NCI-H1105 (cell line): ENCODE measurements at places on chromosomes 1 and 21.

DNA sequence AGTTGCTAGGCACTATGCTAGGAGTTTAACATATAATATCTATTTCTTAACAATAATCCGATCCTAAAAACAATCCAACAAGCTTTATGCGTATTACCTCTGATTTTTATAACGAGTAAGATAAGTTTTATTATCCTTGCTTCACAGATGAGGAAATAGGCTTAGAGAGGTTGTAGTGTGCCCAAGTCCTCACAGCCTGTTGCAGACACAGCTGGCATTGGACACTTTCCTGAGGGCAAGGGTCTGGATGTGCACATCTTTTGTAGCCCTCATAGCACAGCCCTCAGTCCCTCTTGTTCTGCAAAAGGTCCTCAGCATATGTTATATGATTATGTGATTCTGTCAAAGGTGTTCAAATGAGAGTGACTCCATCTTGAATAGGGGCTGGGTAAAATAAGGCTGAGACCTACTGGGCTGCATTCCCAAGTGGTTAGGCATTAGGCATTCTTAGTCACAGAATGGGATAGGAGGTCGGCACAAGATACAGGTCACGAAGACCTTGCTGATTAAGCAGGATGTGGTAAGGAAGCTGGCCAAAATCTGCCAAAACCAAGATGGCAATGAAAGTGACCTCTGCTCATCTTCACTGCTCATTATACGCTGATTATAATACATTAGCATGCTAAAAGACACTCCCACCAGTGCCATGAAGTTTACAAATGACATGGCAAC is 75.7 kb upstream of the F3 start:
- DNase-seq, result no peak

DNA sequence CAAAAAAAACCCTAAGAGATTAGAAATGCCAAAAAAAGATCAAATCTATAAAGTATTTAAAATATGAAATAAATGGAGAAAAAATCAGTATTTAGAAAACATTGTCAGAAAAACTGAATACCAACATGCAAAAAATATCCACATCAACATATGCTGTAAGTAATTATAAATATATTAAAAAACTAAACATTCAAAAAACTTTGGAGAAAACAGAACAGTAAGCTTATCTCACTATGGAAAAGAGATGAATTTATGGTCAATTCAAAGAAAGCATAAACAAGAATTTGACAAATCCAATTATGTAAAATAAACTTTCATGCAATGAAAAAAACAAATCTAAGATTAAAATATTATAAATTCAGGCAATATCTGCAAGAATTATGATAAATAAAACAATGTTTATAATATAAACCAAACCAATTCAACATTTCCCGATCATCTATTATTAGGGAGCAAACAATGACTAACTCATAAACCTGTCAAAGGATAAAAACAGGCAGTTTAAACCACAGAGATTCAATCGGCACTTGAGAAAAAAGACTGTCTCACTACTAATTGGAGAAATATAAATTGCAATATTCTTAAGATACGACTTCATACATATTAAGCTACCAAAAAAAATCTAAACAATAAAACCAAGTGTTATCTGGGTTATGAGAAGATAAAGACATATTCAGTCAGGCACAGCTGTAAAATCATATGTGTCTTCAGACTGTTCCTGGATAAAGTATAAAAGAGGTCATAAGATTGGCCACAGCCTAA is 21.8 kb downstream of the EYA3 start:
- DNase-seq, result no peak

- DNase-seq, result no peak
Observed at GRCh38 chr1:197544553-197544952, 230.7 kb downstream of the DENND1B start.

DNA sequence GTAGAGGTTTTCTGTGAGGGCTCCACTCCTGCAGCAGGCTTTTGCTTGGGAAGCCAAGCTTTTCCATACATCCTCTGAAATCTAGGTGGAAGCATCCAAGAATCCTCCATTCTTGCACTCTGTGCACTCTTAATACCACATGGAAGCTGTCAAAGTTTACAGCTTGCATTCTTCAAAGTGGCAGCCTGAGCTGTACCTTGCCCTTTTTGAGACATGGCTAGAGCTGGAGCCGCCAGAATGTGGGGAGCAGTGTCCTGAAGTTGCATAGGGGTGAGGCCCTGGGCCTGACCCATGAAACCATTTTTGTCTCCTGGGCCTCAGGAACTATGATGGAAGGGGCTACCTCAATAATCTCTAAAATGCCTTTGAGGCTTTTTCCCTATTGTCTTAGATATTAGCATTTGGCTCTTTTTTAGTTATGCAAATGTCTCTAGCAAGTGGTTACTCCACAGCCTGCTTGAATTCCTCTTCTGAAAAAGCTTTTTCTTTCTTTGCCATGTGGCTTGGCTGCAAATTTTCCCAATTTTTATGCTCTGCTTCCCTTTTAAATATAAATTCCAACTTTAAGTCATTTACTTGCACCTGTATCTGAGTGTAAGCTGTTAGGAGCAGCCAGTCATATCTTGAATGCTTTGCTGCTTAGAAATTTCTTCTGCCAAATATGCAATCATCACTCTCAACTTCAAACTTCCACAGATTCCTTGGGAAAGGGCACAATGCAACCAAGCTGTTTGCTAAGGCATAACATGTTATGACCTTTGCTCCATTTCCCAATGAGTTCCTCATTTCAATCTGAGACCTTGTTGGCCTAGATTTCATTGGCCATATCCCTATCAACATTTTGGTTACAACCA is 92.1 kb upstream of the ARTN start:
- no peak for DNase-seq

DNA sequence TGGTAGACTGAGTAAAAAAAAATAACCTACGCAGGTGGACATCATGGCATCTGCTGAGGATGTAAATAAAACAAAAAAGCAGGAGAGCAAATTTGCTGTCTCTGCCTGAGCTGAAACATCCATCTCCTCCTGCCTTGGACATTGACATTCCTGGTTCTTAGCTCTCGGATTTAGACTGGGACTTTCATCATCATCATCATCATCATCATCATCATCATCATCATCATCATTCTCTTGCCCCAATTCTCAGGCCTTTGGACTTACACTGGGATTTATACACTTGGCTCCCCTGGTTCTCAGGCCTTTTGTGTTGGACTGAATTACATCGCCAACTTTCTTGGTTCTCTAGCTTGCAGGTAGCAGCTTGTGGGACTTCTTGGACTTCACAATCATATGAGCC is 308.4 kb upstream of the BEND5 start:
- DNase-seq, result no peak

GRCh38 chr1:150572918-150573647 is 6.3 kb downstream of the MCL1 start:
- no peak for DNase-seq

- DNase-seq, result no peak
Observed at GRCh38 chr21:40567501-40567900, 279.5 kb downstream of the DSCAM start.

DNA sequence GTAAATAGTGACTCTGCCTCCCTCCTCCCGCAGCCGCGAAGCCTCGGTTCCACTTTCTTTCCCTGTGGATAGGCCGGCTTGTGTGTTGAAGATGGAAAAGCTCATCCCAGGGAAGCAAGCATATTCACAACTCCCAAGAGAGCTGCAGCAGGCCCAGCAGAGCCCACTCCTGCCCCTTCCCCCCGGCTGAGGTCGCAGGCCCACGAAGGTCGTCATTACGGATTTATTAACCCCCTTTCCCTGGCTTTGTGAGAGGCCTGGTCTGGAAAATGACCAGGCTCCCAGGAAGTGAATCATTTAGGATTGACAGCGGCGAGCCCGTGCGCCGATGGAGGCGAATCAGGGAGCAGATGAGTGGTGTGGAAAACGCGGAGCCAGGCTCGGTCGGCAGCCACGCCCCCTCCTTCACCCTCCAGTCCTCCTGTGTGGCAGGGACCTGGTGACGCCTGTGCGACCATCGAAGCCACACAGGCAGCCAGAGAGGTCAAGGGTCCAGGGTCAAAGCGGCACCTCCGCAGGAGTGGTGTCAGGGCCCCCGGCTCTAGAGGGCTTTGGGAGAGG is 93.4 kb downstream of the PRDM16 start:
- DNase-seq, result no peak

DNA sequence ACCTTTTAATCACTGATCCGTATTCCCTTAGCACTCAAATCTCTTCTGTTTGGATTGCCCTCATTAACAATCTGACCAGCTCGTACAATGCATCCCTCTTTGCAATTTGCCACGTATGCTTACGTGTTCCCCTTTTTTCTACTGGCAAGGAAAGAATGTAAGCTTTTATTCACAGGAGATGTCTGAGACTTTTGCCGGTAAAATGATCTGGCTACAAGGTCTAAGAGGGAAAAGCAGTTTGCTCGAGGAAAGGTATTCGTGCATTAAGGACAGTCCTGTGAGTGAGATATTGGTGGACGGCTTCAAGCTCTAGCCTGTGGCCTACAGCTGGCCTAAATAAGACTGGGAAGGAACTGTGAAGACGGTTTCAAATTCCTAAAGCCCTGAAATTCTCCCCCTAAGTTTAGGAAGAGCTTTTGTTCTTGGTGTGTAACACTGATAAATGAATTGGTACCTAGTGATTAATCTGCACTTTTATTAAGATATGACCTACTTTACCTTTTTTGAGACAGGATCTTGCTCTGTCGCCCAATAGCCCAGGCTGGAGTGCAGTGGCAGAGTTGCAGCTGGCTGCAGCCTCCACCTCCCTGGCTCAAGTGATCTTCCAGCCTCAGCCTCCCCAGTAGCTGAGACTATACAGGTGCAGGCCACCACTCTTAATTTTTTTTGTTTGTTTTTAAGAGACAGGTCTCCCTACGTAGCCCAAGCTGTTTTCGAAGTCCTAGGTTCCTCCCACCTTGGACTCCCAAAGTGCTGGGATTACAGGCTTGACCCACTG is 895 bp upstream of the UBR4 start:
- no peak for DNase-seq

DNA sequence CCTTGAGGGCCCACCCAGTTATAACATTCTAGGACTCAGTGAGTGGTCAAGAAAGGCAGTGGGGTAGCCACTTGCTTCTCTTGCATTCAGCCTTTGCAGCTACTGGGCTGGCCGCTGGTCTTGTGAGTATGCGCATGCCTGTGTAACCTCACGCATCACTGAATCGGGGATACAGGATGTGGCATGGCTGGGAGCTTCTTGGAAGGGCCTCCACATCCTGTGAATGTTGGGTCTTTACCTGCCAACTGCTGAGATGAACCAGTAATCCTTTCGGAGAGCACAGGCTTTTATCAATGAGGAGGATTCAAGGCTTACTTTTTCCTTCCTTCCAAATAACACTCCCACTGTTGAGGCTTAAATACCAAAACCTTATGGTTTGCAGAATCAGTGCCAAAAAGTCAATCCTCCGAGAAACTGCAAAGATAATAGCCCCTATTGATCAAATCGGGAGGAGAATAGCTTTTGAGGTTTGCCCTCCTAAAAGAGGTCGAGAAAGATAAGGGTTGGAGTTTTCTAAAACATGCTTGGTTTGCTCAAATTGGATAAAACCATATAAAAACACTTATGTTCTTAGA is 198.9 kb upstream of the UBE2U start:
- no peak for DNase-seq

- DNase-seq, result no peak
Observed at GRCh38 chr1:233376382-233377110, 49.0 kb downstream of the MAP3K21 start.

DNA sequence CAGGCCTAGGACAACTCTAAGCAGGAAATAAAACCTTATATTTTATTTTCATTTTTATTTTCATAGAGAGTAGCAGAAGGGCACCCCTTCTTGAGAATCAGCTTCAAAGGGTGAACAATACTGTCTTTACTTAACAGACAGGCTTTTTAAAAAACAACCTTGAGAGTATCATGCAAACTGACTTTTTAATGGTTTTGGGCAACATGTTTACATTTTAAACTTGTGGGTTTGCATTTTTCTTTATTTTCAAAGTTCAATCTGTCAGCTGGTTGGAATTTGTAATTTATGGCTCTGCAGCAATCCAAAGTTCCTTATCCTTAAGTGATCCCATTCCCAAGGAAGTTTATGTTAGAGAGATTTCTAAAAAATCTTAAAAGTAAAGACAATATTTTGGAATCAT is 392.3 kb upstream of the ADAMTS5 start:
- no peak for DNase-seq

- DNase-seq, result no peak
Observed at GRCh38 chr21:35582731-35583130, 477.6 kb downstream of the SETD4 start.

GRCh38 chr1:147247656-147248238 is 5.3 kb downstream of the CHD1L start:
- no peak for DNase-seq

DNA sequence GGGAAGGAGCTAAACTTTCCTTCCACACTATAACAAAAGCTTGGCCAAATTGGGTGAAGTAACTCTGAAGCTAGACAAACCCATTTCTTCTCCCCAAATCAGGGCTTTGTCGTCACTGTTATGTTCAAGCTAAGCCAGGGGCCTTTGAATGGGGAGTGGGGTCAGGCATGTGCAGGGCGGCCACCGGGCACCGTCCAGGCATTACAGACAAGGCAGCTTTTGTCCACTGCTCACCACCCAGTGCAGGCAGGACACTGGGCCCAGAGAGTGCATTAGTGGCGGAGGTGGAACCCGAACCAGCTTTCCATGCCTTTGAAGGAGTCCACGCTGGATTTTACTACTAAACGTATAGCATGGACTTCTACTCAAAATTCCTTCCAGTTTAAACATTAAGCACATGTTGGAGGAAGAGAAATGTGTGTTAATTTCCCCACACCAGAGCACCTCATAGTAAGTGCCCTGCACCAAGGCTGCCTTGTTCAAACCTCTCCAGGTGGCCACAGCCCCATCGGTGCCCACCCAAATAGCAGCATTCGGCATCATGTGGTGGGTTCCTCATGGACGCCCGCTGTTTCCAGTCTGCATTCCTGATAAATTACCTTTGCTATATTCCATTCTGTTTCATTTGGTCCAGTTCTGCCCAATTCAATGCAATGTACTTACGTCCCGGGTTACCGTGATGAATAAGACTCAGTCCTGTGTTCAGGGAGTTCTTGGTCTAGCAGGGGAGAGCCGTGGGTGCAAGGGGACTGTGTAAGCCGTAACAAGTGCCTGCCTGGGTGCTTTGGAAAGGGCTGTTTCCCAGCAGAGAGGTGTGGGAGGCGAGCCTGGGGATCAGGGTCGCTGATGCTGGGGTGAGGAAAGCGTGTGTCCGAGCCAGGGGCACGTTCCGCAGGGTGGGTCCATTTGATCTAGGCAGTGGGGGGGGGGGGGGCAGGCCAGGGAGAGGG is 1.6 kb downstream of the UBASH3A start:
- no peak for DNase-seq
